ENCODE measurements at places on chromosomes 11 and 22.
A peak's percentile ranks its signal among the peaks of the same experiment; 100 is the strongest.

DNA sequence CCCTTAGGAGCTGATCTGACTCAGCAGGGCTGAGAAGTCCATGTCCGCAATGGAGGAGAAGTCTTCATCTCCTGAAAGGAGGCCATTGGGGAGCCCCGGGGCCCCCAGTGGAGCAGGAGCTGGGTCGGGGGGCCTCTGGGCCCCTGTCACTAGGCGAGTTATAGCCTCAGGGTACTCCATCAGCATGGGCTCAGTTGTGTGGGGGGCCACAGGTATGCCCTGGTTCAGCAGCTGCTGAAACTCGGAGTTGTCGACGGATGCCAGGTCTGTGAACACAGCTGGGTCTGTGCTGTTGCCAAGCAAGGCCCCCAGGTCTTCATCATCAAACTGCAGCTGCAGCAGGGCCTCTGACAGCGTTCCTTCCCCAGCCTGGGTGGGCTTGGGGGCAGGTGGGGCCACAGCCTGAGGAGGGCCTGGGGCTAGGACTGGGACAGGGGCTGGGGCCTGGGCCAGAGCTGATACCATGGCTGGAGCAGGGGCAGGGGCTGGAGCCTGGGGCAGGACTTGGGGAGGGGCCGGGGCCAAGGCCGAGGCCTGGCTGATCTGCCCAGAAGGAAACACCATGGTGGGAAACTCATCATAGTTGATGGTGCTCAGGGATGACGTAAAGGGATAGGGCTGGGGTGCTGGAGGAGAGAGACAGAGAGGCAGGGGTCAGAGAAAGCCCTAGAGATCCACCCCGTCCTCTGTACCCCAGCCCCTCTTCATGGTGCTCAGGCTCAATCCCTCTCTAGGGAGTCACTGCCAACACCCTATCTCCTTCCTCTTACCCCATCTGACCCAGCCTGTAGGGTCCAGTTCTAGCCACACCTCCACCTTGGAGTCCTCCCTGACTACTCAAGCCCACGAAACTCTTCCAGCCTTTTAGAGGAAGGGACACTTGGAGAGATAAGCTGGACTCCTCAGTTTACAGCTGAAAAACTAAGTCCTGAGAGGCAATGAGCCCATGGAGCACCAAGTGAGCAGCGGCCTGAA is 8.1 kb downstream of the RELA start:
- no peak for DNase-seq

GRCh38 chr11:28146123-28146751 is 38.0 kb downstream of the METTL15 start:
- no peak for DNase-seq

- DNase-seq: no peak
Observed at GRCh38 chr11:27902981-27903624, 202.8 kb upstream of the BDNF start.

GRCh38 chr11:58958500-58958899 is 19.2 kb downstream of the GLYATL1 start:
- peak; percentile 15 for DNase-seq

DNA sequence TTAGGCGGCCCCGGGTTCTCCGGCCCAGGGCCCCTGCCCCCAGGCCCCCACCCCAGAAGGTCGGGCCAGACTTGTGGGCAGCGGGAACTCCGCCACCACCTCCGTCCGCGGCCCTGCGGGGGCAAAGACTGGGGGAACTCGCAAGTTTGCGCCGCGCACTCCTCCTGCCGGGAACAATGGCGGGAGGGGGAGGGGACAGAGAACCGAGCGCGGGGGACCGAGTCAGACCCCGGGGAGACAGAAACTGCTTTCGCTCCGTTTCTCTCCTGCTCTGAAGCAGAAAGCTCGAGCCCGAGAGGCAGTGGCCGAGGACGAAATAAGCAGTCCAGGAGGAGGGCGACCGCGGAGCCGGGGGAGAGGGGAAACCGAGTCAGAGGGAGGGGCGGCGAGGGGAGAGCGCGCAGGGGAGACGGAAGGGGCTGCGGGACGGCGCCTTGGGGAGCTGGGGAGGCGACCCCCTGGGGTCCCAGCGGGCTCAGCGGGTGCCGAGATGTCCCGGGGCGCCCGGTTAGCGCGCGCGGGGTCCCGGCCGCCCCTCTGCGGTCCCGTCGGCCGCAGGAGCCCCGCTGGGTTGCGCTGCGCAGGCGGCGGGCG is 555 bp downstream of the TP53I11 start:
- DNase-seq: no peak

DNA sequence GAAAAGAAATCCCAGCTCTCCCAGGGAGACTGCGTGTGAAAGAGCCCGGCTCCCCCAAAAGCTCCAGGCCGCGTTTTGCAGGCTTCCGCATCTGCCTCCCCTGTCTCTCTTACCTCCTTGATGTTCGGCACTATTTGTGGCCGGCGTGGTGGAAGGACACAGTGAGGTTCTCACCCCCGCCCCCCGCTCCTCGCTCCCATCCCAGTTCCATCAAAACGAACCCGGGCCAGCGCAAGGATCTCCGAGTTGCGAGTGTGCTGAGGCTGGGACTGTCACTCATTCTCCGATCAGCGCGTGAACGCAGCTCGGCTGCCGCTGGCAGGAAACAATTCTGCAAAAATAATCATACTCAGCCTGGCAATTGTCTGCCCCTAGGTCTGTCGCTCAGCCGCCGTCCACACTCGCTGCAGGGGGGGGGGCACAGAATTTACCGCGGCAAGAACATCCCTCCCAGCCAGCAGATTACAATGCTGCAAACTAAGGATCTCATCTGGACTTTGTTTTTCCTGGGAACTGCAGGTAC is at the start of gene NCAM1:
TSS of gene NCAM1 (plus strand) at position 275 of the 523 bp plus-strand sequence.
- no peak for DNase-seq

DNA sequence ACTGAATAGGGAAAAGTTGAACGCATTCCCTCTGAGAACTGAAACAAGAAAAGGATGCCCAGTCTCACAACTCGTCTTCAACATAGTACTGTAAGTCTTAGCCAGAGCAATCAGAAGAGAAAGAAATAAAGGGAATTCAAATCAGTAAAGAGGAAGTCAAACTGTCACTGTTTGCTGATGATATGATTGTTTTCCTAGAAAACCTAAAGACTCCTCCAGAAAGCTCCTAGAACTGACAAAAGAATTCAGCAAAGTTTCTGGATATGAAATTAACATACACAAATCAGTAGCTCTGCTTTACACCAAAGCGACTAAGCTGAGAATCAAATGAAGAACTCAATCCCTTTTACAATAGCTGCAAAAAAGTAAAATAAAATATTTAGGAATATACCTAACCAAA is 471.2 kb upstream of the CNTN5 start:
- DNase-seq: no peak

DNA sequence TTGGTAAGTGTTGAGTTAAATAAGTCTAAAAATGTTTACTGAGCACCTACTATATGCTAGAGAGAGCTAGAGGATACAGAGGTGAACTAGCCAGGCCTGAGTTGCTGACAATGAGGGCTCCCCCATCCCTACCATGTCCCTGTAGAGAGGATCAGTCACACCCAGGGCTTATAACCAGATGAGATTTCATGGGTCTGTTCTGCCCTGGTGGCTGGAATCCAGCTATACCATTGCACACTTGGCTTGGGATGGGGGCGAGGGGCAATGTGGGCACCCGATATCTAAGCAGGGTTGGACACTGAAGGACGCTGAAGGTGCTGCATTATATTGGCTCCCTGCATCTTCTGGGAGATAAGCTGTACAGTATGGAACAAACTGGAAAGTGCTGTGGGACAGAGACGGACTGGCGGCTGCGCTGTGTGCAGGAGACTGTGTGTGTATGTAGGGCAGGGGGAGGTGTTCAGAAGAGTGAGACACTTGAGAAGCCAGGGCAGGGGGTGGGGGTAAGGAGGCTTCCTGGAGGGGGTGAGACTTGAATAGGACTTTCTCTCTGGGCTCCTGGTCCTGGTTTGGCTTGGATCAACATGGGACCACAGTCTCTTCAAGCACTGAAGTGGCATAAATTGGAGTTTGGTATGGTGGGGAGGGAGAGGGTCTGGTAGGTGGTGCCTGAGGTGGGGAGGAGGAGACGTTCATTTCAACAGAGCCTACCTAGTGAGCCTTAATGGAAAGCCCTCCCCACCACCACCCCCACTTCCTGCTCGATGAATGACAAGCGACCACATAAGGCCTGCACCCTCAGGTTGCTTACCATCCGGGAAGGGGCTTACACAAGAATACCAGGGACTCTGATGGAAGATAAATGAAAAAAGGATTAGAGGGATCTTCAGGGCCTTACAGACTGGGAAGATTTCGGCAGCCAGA is 1.8 kb downstream of the CD82 start:
- DNase-seq: no peak

DNA sequence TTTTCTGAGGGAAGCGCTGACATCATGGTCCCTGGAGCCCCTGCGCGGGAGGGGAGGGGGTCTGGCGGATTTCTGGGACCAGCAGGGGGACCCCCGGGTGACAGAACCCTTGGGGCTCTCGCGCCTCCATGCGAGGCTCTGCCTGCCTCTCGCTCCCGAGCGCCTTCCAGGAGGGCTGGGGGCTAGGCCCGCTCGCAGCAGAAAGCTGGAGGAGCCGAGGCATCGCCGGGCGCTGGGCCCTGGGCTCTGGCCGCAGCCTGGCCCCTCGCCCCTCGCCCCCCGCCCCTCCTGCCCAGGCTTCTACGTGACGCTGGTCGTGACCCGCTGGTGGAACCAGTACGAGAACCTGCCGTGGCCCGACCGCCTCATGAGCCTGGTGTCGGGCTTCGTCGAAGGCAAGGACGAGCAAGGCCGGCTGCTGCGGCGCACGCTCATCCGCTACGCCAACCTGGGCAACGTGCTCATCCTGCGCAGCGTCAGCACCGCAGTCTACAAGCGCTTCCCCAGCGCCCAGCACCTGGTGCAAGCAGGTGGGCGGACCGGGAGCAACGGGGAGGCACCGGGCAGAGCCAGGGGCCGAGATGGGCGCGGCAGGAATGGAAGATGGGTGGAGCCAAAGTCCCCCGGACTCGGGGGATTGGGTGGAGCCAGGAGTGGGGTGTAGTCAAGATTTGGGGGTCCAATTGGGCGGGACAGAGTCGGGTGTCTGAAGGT is 5.4 kb downstream of the BEST1 start:
- DNase-seq: no peak

- no peak for DNase-seq
Observed at GRCh38 chr22:42769574-42770447, 49.1 kb upstream of the A4GALT start.

- no peak for DNase-seq
Observed at GRCh38 chr22:39469326-39469680, 12.5 kb downstream of the MGAT3 start.

GRCh38 chr11:3201112-3201581 is 17.5 kb downstream of the MRGPRG start:
- DNase-seq: no peak

DNA sequence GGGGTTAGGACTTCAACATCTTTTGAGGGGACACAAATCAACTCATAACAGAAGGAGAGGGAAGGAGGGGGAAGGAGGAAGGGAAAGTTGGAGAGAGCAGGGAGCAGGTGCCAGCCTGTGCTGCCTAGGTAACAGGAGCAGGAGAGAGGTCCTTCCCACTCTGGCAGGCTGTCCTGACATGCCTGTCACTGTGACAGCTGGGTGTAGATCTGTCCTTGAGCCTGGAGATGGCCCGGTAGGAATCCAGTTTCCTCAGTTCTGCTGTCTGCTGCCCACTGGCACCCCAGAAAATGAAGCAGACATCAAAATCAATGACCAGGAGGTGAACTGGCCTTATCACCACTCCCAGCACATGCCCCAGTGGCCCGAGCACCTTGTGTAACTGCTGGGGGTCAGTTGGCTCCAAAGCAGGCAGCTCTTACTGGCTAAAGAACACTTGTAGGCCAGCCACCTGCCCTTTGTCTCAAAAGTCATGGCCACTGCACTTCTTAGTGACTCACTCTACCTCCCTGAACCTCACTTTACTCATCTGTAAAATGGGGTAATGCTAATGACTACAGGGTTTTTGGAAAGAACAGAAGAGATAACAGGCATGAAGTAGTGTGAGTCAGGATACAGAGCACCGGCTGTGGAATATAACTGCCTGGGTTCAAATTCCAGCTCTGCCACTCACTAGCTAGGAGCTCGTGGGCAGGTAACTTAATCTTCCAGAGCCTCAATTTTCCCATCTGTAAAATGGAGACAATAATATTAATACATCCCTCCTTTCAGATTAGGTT is 8.0 kb upstream of the TSPAN18 start:
- DNase-seq: no peak

DNA sequence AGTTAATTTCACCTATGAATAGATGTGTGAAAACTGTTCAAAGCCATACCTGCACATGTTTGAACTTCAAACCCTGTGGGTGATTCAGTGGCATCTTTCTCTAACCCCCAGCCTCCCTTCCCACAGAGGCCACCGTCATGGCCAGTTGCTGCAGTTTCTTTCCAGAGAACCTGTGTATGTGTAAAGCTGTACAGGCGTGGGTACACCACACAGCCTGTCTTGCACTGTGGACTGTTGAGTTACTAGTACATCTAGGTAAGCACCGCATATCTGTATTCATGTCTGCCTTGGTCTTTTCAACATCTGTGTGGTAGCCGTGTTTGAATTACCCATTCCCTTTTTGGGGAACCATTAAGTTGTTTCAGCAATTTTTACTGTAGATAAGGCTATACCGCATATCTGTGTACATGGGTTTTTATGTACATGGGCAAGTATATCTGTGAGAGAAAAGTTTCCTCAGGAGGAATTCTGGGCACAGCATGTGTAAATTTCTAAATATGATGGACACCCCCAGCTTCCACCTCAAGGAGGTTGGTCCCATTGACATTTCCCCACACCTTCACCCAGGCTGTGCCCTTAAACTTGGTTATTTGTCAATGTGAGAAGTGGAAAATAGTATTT is 13.9 kb downstream of the NEAT1 start:
- no peak for DNase-seq

DNA sequence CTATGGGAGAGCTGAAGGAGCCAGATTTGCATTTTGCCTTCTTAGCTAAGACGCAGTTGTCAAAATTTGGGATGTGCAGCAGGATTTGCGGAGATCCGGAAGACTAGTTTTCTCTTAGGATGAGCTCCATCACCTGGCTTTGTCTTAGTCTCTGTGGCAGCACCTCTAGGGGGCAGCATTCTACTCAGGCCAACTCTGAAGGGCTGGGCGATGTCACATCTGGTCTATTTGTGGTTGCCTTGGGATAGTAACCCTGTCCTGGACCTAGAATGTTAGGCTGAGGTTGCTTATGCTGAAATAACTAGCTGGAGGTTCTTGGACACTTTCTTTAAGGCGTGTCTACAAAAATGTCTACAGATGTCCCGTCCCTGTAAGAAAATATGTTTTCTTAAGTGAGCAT is 116.2 kb downstream of the FAT3 start:
- no peak for DNase-seq

DNA sequence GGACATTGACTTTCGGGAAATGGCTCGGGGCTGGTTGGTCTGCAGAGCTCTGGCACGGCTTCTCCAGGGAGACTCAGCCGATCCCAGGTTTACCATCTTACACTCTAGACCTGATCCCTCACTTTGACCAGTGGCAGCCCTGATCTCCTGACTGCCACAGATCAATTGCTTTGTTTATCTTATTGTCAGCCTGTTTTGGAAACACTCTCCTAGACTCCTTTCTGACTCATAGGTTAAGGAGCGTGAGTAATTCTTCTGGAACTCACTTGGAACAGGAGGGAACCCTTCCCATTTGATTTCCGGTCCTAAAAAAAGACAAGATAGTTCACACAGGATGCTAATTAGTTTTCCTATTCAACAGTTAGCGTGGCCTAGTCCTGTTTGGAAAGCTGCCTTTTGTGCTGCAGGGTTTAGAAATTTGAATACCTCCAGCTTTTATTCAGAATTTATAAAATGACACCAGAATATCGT is 16.0 kb upstream of the BMAL1 start:
- DNase-seq: no peak
